ENCODE measurements at places on chromosomes 4 and X.

DNA sequence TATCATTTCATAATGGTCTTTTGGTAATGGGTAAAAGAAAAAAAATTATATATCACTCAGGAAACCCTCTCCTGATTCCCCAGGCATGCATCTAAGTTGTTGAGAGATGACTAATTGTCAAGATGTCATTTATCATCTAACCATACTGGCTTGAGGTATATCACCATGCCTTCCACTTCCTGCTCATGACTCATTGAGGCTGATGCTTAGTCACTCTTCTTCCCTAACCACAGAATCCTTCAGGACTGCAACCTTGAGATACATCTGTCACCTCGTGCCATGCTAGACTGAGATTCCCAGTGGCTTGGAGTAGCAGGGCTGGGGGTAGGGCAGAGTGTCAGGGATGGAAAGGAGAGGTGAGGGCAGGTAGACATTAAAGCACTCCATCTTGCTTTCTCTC lies 782.5 kb upstream of the INTU start:
- peak; percentile 80 for DNase-seq

DNA sequence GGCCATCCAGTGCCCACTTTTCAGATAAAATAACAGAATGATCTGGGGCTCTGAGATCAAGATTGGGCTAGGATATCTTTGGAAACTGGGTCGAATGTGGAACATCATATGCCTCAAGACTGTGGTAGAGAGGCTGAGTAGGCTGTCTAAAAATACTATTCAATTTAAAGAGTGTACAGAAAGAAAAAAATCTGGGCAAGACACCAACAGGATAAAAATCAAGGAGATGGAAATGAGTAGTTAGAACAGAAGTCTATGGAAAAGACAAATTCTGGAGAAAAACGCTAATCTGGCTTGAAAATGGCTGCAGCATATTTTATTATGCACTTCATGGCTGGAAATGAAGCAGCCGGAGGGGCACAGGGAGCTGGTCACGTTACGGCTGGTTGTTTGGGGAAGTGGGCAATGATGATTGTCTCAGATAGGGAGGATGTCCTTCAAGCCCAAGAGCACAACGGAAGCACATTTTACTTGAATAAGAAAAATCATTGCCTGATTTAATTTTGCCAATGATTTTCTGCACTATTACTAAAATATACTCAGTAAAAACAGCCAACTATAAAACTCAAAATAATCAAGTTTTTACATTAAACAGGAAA lies 27.1 kb upstream of the MAPK10 start:
- no peak for DNase-seq

DNA sequence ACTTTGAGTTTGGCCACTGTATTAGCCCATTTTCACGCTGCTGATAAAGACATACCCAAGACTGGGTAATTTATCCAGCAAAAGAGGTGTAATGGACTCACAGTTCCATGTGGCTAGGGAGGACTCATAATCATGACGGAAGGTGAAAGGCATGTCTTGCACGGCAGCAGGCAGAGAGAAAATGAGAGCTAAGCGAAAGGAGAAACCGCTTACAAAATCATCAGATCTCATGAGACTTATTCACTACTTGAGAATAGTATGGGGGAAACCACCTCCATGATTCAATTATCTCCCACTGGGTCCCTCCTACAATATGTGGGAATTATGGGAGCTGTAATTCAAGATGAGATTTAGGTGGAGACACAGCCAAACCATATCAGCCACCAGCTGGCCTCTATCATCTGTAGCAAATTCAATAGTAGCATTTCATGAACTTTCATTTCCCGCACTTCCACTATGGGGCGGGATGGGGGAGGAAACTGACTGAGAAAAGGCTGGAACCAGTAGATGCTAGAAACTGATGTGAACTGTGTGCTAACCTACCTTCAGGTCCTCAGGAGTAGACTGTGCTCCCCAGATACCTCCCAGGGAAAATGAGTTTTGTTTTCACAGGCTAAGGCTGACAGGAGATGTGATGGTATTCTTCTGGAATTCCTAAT lies 35.3 kb upstream of the LGI2 start:
- DNase-seq: no peak

- DNase-seq: no peak
Measured at GRCh38 chr4:21001490-21001889, 301.2 kb downstream of the PACRGL start.

DNA sequence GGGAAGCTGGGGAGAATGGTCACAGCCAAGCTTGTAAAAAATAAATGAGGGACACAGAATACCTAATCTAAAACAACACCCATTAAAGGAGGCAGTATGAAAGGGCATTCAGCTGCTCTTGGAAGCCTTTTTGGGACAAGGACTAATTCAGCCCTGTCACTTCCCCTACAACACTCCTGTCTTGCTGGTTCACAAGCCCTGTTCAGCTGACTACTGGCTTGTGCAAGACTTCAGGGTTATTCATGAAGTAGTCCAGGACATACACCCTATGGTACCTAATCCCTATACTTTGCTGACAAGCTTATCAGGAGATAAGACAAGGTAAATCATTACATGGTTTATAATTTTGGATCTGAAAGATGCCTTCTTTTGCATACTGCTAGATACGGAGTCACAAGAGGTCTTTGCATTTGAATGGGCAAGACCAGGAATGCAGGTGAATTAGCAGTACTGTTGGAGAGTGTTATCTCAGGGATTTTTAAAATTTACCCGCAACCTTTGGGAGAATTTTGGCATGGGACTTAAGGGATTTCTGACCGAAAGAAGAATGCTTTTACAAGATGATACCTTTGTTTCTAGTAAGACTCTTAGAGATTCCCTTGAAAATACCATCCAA lies 103.2 kb upstream of the LANCL3 start:
- DNase-seq: no peak

DNA sequence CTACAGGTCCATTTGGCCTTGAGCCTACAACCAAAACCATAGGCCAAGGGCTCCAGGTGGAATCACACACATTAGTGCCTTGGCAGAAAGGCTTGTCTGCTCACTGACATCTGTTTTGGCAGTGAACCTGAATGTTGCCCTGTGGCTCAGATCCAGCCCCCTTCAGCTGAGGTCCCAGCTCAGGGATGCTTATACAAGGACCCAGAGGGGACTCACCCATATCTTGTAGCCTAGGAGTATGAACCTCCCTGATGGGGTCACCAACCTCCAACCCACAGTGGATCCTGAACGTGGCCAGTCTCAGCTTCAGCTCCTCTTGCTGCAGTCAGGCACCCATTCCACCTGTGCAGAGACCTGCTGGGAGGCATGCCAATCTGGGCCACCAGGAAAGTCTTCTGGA lies 50.8 kb upstream of the HMX1 start:
- DNase-seq: no peak

- DNase-seq: no peak
Measured at GRCh38 chr4:1209821-1210220, 37.4 kb upstream of the SPON2 start.

- DNase-seq: no peak
Measured at GRCh38 chr4:66016240-66016639, 346.0 kb upstream of the EPHA5 start.

DNA sequence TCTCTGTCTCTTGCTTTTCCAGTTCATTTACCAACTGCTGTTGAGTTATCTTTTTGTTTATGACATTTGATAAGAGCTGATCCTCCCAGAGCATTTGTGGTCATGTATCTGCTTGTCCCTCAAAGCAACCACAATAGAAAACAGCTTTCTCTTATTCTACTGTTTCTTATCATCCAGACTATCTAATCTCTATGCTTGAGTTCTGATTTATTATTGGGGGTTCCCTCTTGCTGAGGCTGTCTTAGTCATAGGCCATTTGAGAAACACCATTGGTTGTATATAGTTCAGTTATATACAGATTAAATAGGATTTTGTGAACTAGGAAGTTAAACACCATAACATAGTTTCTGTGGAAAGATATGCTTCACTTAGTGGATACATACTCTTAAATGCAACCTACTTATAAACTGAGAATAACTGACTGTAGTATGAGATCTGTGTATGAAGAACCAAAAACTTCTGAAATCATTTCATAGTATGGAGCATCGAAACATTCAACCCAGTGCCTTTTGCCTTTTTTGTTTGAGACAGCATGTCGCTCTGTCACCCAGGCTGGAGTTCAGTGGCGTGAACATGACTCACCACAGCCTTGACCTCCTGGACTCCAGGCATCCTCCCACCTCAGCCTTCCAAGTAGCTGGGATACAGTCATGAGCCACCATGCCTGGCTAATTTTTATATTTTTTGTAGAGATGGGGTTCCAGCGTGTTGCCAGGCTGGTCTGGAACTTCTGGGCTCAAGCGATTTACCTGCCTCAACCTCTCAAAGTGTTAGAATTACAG lies 75.8 kb downstream of the STIM2 start:
- DNase-seq: no peak

GRCh38 chr4:33086331-33086925 lies 2366.3 kb downstream of the PCDH7 start:
- no peak for DNase-seq

GRCh38 chr4:82799006-82799881 lies 648 bp upstream of the SCD5 start:
- DNase-seq: no peak

DNA sequence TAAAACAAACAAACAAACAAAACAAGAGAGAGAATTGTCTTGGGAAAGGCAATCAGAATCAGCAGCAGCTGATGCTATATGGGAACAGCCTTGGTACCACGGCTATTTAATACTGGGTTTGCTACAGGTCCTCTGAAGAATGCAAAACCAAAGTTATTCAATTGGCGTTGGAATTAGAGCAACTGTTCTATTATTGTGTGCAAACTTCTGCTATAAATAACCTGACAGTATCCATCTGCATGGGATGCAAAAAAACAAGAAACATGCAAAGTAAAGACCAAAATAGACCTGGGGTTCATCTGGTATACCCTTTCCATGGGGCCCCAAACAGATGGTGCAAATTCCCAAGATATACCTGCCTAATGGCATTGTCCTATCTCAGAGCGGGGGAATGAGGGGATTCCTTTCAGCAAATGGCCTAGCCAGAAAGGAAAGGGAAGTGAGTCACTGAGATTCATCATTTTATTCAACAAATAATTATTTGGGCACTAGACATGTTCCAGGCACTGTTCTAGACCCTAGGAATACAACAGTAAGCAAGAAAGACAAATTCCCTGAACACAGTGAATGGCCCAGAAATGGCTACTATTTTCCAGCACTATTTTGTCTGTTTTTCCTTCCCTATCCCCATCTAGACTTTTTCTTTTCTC lies 268.9 kb downstream of the FBXW7 start:
- DNase-seq: no peak

GRCh38 chr4:93480452-93480851 lies 348.1 kb upstream of the ATOH1 start:
- no peak for DNase-seq

GRCh38 chr4:98508829-98509598 lies 149.4 kb downstream of the TSPAN5 start:
- DNase-seq: no peak

DNA sequence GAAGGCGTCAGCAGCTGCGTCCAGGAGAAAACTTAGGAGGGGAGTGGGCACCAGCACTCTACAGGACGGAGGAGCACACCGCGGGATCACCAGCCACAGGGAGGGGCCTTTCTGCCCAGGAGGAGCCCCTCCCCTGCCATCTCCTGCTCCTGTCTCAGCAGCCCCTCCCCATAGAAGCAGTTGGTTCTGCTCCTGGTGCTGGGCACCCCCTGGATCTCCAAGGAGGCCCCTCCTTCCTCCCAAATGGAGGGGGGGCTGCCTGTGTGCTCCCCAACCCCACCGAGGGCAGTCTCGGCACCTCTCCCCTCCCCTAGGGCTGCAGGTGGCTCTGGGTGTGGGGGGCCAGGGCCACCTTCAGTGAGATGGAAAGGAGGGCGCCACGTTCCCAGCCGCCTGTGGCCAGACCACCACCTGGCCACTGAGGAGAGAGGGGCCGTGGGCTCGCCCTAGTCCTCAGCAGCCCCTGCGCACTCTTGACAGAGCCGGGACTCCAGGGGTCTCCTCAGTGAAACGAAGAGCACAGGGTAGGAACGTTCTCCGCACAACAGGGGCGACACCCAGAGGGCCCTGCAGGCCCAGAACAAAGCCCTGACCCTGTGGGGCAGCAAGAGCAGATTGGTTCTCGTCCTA lies 37.8 kb downstream of the CPLX1 start:
- DNase-seq: no peak

- DNase-seq: no peak
Measured at GRCh38 chr4:114383721-114384120, 214.9 kb upstream of the UGT8 start.

- DNase-seq: no peak
Measured at GRCh38 chr4:159150396-159150795, 47.5 kb downstream of the RAPGEF2 start.

GRCh38 chr4:68451246-68452211 lies 4.3 kb downstream of the TMPRSS11E start:
- DNase-seq: no peak

GRCh38 chrX:10395643-10396042 lies 224.7 kb downstream of the MID1 start:
- DNase-seq: no peak

DNA sequence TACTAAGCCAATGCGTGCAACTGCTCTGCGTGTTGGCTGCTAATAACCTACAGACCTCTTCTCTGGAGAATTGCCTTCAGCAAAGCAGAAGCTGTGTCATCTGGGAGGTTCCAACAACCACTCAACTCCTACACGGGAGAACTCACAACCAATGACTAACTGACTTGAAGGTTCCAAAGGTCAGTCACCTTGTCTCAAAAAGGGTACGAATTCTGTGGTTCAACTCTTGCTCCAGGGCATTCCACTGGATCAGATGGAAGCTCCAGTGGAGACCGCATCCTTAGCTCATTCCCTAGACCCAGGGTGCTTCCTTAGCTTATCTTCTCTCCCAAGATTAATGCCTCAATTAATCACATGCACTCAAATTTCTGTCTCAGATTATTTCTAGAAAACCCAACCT lies 222.7 kb downstream of the CHIC2 start:
- DNase-seq: no peak

GRCh38 chr4:38461342-38461741 lies 202.7 kb upstream of the KLF3 start:
- no peak for DNase-seq

GRCh38 chr4:57168982-57169381 lies 58.8 kb upstream of the IGFBP7 start:
- DNase-seq: no peak

GRCh38 chr4:113977526-113977855 lies 2.0 kb downstream of the ARSJ start:
- no peak for DNase-seq

DNA sequence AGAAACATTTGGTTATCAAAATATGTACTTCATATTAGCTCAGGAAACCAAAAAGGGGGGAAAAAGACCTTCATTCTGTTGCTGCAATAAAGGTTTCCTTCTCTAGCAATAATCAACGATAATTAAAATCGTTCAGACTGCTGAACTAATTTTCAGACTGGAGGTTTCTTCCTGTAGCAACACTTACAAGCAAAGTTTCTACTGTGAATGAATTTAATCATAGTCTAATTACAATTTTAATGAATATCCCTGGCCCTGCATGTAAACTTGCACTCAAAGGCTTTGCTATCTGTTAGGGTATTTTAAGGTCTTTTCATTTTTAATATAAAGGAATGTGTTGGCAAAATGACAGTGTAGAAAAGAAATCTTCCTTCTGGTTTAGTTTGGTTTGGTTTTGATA lies 265.2 kb downstream of the QDPR start:
- no peak for DNase-seq

Data from Panc1 (cell line).